Stimulated activated naive B cell treated with anti-CD40 and anti-IgM and Interleukin-4, amounts not matched to agents 10 μg/mL and 1 μg/mL and 100 μg/mL, for 72 hours (primary cell): ENCODE measurements at places on chromosomes 12 and 14.

- no peak for DNase-seq
Measured at GRCh38 chr12:53124352-53124723, 21.1 kb downstream of the SOAT2 start.

DNA sequence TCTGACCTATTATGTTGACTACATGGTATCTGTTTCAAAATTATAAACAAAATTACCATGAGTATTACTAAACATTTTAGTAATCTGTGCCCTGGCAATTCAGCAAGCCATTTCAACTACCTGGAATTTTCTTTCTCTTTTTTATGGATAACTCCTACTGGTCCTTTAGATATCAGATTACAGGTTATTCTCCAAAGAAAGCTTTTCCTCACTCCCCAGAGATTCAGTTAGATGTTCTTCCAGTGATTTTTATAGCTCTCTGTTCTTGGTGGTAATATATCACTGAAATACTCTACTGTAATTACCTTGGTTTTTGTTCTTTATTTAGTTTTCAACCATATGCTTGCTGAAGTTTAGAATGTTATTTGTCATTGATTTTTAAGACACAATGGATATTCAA lies 930.2 kb upstream of the FOXG1 start:
- no peak for DNase-seq

- no peak for DNase-seq
Measured at GRCh38 chr14:91521061-91521640, 11.0 kb upstream of the PPP4R3A start.

DNA sequence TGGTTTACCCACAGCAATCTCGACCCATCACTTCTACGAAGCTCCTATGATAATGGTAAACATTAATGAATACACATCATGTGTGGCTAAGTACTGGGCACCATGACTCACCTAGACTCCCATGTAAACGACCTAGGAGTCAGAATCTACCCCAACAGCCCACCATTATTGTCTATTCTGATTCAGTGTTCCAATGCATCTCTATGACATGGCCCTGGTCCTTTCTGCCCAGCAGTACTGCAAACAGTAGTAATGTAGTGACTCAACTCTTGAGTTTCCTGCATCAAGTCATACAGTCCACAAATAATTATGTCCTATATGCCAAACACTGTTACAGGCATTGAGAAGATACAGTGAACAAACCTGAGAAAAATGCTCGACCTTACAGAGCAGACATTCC lies 14.6 kb downstream of the GTF2A1 start:
- DNase-seq, result no peak

- no peak for DNase-seq
Measured at GRCh38 chr14:55938249-55938791, 179.9 kb upstream of the PELI2 start.

- DNase-seq, result no peak
Measured at GRCh38 chr12:102433304-102433703, 47.1 kb downstream of the IGF1 start.

GRCh38 chr14:105529569-105530284 lies 3.3 kb downstream of the TMEM121 start:
- no peak for DNase-seq

DNA sequence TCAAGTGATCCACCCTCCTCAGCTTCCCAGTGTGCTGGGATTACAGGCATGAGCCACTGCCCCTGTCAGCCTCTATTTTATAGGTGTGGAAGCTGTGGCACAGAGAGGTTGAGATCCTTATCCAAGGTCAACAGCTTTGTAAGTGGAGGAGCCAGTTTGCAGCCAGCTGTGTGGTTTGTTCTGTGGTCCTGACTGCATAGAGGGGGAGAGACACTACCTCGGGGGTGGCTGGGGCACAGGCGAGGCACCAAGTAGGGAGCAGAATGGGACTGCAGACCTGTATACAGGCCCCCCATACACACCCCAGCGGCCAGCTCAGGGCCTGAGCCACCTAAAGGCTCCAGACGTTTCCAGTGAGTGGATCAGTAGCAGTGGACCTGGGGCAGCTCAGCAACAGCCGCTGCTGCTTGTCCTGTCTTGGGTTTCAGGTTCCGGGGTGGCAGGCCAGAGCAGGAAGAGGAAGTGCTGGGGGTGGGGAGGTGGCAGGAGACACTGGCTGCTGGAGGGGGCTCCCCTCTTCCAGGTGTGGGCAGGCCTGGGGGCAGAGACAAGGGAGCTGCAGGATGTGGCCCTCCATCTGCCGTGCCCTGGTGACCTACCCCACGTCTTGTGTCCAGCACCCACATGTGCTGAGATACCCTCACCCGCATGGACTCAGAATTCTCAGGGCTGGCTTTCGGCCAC lies 11.0 kb downstream of the ORAI1 start:
- peak; percentile 64 for DNase-seq

GRCh38 chr14:50000380-50001150 lies 107.7 kb downstream of the ARF6 start:
- peak; percentile 52 for DNase-seq

DNA sequence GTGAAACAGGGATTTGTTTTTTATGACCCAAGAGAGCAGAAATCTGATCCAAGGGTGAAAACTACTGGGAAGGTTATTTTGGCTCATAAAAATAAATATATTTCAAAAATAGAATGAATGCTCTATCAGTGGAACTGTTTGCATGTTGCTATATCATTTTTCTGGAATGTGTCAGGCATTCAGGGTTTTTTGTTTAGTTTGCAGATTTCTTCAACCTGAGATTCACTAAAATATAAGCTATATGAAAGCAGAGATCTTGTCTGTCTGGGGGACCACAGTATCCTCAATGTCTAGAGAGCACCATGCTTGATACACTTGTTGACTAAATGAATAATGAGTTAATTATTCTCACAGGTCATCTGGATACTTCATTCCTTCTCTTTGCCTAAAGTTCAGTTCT lies 165.1 kb downstream of the NUBPL start:
- DNase-seq, result no peak
